ENCODE measurements at places on chromosomes 7 and 10.

DNA sequence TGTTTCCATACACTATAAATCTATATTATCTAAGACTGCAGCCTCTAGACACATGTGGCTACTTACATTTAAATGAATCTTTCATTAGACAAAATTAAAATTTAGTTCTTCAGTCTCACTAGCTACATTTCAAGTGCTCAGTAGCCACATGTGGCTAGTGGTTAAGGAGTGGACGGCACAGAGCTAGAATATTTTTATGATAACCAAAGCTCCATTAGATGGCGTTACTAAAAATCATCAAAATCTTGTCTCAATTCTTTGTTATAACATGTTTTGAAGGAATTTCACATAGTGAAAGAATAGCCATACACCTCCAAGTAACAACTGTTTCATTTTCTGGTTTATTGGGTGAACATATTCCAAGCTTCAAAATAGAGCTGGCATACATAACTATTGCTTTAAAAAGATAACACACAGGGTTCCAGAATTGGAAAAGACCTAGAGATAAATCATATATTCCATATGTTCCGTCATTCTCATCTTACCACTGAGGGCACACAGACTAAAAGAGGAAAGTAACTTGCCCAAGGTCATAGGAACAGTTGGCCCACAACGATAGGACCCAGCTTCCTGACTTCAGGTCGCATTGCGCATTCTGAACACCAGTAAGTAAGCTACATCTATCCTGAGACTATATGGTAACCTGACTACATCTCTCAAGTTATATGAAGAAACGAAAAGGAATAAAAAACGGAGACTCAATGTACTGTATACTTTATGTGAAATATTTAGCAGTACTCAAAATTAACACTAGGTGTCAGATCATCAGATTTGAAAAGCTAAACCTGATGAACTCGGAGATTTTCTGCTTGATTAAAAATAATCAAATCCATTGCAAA, 66.6 kb downstream of the CAV1 start:
- no peak for DNase-seq

DNA sequence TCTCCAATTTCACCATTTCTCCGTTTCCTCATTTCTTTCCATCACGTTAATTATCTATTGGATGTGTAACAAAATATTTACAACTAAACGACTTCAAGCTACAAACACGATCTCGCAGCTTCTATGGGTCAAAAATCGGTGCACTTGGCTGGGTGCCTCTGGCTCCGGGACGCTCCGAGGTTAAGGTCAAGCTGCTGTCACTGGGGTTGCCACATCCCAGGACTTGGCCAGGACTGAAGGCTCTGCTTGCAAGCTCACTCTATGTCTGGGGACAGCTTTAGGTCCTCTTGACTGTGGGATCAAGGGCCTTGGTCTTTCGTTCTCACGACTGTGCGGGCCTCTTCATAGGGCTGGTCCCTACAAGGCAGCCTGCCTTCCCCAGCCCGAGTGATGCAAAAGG, 159.7 kb downstream of the CCDC3 start:
- no peak for DNase-seq

DNA sequence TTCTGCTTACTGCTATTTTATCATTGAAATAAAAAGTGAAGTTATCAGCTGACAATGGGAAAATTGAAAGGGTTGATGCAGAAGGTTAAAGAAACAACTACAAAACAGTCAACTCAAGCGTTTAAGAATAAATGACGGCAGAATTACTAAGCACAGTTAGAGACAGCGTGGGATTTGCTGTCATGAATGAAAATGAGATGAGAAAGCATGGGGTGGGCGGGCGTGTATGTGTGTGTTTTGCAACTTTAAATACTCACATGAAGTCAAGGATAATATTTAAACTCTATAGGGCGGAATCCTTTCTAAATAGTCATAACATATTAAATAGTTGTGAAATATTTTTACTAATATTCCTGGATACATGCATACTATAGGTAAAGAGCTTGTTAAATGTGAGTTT, 450.8 kb downstream of the ETV1 start:
- no peak for DNase-seq

GRCh38 chr10:84613336-84614021, 285.1 kb downstream of the CCSER2 start:
- DNase-seq, result no peak

DNA sequence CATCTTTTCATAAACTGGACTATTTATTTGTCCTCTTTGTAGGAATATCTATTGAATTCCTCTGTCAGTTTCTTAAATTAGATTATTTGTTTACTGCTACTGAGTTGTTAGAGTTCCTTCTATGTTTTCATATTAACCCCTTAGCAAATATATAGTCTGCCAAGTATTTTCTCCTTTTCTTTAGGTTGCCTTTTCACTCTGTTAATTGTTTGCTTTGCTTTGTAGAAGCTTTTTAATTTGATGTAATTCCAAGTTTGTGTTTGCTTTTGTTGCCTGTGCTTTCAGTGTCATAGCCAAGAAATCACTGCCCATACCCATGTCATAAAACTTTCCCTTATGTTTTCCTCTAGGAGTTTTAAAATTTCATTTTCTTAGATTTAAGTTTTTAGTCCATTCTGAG, 256.2 kb upstream of the SEMA3A start:
- DNase-seq, result no peak

DNA sequence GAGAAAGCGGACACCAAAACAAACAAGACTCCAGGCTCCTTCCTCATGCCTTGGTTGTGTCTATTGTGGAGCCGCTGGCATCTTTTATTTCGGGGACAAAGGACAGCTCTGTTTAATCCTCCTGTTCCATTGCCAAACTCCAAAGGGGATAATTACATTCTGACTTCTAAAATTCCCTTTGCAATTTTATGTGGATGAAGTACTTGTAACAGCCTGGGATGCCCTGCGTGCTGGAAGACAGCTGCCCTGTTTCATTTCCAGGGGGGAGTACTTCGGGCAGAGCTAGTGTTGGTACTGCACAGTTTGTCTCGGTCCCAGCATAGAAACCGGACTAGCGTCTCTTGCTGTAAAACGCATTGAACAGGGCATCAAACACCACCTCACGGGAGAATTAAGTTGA, 90.9 kb downstream of the BAMBI start:
- DNase-seq, result no peak
